ENCODE measurements at places on chromosomes 2 and 18.

- no peak for DNase-seq
These were observed 557.8 kb downstream of the SUCLG1 start for GRCh38 chr2:83901317-83901716.

- no peak for DNase-seq
These were observed 111.1 kb downstream of the TGFA start for GRCh38 chr2:70442301-70443077.

GRCh38 chr2:200403814-200404213 lies 97.3 kb downstream of the SPATS2L start:
- no peak for DNase-seq

DNA sequence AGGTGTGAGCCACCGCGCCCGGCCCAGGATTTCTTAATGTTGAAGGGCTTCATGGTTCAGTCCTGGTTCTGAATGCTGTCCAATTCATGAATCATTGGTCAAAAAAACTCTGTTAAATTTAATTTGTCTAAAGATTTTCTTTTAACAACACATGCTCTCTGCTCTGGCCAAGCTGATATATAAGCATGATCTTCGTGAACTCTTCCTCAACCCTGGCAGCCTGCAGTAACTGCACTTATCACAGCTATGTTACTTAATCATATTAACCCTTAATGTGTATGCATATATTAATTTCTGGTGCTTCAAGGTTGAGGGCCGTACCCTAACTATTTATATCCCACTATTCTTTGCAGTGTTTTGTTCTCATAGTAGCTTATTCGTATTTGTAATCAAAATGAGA lies 29.4 kb upstream of the FRZB start:
- no peak for DNase-seq

- no peak for DNase-seq
These were observed 199.8 kb upstream of the NRP2 start for GRCh38 chr2:205482399-205483081.

All from CD4-positive, alpha-beta T cell treated with Interleukin-4 for 4 hours (primary cell).